ENCODE measurements at places on chromosomes 7 and 10.

DNA sequence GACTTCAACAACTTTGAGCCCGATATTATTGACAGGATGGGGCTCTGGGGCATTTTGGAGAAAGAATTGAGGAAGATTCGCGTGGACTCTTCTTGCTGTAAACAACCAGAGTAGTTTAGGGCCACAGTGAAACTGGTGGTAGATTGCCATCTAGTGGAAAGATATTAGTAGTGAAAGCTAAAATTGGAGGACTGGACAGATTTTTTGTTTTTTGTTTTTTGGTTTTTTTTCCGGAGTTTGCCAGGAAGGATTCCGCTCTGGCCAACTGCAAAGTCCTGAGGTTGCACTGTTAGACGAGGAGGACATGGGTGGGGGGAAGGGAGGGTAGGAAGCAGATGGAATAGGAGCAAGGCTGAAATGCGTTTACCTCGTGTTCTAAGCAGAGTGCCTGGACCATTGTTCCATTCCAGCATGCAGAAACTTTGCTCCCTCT, 11.7 kb downstream of the NOBOX start:
- no peak for DNase-seq

DNA sequence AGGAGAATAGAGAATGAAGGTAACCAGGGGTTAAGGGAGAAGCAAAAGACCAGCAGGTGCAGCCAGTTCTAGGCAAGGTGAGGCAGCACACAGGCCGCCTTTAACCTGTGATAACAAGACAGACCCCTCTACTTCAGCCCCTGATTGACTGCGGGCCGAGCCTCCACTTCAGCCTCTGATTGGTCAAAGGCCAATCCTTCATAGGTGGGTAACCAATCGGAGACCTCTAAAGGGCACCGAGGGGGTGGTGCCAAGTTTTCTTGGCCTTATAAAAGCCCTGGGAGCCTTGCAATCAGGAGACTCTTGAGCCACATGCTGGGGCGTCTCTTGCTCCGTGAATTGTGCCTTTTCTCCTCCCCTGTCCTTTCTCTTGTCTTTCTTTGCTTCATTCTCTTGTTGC, 98.8 kb downstream of the ELFN1 start:
- no peak for DNase-seq

GRCh38 chr7:101862280-101863220, 45.1 kb downstream of the CUX1 start:
- DNase-seq, result no peak

GRCh38 chr7:21076574-21076973, 289.9 kb upstream of the SP8 start:
- DNase-seq, result no peak

DNA sequence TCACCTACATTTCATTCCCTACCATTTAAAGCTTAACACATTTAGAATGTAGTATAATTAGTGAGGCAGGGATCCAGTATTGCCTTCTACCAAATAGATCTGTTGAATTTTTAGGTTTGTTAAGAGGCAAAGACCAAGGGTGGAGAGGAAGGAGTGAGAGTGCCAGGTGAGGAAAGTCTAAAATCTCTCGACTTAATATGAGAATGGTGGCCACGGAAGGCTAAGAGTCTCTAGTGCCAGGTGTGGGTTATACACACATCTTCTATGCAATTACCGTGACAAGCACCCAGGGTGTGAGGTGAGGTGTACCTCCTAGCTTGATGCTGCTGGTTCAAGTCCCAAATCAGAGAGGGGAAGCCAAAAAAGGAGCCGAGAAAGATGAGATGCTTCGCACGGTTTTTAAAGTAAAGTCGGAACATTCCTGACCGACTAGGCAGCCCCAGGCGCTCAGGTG, 439 bp downstream of the IQUB start:
- no peak for DNase-seq

GRCh38 chr10:4568731-4569130, 257.3 kb upstream of the AKR1E2 start:
- no peak for DNase-seq

GRCh38 chr7:46847126-46847525, 734.8 kb downstream of the TNS3 start:
- no peak for DNase-seq

DNA sequence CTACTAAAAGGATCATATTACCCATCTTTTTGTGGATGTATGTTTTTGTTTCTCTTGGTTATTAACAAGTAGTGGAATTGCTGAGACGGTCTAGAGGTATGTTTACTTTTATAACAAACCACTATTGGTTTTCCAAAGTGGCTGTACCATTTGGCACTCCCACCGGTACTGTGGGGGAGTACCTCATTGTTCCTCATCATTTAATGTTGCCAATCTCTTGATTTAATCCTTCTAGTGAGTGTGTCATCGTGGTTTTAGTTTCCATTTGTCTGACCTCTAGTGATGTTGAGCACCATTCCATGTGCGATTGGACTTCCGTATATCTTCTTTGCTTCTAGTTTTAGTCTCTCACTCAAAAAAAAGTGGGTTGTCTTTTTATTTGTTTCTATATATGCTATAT, 50.4 kb downstream of the RBM33 start:
- DNase-seq, result no peak

DNA sequence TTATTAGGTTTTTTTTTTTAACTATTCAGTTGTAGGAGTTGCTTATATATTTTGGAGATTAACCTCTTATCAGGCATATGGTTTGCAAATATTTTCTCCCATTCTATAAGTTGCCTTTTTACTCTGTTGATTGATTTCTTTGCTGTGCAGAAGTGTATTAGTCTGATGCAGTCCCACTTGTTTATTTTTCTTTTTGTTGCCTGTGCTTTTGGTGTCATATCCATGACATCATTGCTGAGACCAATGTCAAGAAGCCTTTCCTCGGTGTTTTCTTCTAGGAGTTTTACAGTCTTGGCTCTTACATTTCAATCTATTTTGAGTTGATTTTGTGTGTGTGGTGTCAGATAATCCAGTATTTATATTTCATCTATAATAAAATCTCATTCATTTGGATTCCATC, 155.4 kb downstream of the LRMDA start:
- DNase-seq, result no peak

- no peak for DNase-seq
These were observed 30.5 kb upstream of the PWWP2B start for GRCh38 chr10:132366499-132366898.
